ENCODE measurements at places on chromosomes 3 and 15.

GRCh38 chr3:177468331-177468730 lies 271.0 kb upstream of the TBL1XR1 start:
- peak; percentile 87 for DNase-seq

- DNase-seq: no peak
Observed at GRCh38 chr3:38746641-38747040, 69.4 kb downstream of the SCN10A start.

DNA sequence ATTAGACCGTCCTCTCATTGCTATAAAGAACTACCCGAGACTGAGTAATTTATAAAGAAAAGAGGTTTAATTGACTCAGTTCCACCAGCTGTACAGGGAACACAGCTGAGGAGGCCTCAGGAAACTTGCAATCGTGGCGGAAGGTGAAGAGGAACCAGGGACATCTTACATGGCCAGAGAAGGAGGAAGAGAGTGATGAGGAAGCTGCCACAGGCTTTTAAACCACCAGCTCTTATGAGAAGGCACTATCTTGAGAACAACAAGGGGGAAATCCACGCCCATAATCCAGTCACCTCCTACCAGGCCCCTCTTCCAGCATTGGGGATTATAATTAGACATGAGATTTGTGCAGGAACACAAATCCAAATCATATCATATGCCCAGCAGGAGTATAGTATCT lies 138.5 kb downstream of the ALCAM start:
- no peak for DNase-seq

- DNase-seq: no peak
Observed at GRCh38 chr15:97899981-97900380, 60.5 kb upstream of the ARRDC4 start.

DNA sequence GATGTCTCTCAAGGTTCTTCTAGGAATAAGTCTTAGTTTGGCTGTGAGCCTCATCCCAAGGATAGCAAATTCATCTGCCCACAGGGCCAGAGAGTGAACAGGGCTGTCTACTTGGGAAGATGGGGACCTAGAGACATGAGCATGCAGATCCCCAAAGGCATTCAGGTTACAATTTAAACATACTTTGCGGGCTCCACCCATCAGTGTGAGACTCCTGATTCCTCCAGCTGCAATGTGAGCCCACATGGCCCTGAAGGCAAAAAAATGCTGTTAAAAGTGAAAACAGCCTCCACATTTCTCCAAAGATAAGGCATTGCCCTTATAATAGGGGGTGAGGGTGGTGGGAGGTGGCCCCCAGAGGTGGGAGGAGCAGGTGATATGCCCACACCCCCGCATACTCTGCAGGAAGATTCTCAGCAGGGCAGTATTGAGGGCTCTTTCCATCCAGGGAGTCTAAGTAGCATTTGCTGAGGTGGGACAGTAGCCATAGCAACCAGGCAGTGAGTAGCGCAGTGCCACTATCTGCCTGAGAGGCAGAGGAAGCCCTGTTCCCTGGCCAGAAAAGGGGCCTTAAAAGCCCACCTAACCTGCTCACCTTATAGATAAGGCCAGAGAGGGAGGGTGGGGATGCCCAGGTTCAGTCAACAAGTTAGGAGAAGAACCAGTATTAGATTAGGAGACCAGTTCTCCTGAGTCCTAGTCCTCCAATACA lies 31.2 kb downstream of the TGM4 start:
- DNase-seq: no peak

DNA sequence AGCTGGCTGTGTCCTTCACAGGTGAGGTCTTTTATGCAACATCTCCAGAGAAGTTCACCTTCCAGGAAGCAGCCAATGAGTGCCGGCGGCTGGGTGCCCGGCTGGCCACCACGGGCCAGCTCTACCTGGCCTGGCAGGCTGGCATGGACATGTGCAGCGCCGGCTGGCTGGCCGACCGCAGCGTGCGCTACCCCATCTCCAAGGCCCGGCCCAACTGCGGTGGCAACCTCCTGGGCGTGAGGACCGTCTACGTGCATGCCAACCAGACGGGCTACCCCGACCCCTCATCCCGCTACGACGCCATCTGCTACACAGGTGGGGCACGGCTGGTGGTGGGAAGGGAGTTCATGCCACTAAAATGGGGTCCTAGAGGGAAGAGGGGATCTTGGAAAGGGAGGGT lies 40.1 kb downstream of the ACAN start:
- no peak for DNase-seq

DNA sequence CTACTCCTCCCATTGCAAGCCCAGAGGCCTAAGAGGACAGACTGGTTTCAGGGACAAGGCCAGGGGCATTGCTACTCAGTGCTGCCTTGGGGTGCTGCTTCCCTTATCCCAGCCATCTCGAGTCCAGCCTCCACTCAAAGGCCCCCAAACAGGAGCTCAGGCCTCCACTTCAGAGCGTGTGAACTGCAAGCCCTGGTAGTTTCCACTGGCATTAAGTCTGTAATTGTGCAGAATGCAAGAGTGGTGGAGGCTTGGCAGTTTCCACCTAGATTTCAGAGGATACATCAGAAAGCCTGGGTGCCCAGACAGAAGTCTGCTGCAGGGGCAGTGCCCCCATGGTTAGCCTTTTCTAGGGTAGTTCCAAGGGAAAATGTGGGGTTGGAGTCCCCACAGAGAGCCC lies 192.8 kb upstream of the ST8SIA2 start:
- no peak for DNase-seq

Measured in HFFc6 (cell line).